BE2C (cell line): ENCODE measurements at places on chromosomes 4 and X.

- DNase-seq = no peak
These were observed 220.6 kb upstream of the S100G start for GRCh38 chrX:16429406-16429805.

GRCh38 chrX:13220916-13221315 lies 98.9 kb downstream of the ATXN3L start:
- DNase-seq = no peak

GRCh38 chr4:53507671-53508286 lies 83.5 kb downstream of the LNX1 start:
- no peak for DNase-seq

DNA sequence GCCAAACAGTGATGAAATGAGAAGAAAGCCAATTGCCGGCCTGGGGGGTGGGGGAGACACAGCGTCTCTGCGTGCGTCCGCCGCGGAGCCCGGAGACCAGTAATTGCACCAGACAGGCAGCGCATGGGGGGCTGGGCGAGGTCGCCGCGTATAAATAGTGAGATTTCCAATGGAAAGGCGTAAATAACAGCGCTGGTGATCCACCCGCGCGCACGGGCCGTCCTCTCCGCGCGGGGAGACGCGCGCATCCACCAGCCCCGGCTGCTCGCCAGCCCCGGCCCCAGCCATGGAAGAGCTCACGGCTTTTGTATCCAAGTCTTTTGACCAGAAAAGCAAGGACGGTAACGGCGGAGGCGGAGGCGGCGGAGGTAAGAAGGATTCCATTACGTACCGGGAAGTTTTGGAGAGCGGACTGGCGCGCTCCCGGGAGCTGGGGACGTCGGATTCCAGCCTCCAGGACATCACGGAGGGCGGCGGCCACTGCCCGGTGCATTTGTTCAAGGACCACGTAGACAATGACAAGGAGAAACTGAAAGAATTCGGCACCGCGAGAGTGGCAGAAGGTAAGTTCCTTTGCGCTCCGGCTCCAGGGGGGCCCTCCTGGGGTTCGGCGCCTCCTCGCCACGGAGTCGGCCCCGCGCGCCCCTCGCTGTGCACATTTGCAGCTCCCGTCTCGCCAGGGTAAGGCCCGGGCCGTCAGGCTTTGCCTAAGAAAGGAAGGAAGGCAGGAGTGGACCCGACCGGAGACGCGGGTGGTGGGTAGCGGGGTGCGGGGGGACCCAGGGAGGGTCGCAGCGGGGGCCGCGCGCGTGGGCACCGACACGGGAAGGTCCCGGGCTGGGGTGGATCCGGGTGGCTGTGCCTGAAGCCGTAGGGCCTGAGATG lies at the start of gene SHOX:
TSS of gene SHOX (plus strand) at position 180 of the 885 bp plus-strand sequence. CDS start at position 287, 107 bp downstream.
- no peak for DNase-seq

DNA sequence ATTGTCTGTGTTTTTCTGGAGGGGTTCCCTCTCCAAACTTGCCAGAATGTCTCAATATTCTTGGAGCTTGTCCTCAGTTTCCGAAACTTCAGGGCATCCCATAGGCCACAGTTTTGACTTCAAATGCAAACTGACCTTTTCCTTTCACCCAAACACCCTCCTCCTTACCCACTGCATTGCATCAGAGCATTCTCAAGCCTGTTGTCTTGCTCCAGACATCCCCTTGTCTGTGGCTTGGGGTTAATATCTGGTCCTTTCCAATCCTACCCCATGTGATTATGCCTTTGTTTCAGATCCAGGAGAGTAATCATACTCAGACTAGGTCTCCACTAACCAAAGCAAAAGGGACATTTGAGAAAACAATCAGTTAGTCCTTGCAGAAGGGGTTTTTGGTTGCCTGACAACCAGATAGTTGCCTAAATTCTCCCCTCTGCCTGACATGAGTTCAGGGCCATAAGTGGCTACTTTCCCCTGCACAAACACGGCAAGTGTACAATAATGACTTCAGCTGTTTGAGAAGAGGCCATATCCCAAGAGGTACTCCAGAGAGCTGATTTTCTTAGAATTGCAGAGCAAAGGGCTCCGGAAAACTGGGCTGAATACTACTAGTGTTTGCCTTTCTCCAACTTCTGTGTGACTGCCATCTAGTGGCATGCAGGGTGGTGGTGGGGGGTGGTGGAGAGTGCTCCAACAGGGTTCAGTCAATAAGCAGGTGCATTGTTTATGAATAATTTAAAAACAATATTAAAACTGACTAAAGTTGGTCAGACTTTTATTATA lies 130.2 kb downstream of the CHRDL1 start:
- peak; percentile 44 for DNase-seq

- DNase-seq = no peak
These were observed 170.3 kb downstream of the MOSPD2 start for GRCh38 chrX:15043538-15043937.

DNA sequence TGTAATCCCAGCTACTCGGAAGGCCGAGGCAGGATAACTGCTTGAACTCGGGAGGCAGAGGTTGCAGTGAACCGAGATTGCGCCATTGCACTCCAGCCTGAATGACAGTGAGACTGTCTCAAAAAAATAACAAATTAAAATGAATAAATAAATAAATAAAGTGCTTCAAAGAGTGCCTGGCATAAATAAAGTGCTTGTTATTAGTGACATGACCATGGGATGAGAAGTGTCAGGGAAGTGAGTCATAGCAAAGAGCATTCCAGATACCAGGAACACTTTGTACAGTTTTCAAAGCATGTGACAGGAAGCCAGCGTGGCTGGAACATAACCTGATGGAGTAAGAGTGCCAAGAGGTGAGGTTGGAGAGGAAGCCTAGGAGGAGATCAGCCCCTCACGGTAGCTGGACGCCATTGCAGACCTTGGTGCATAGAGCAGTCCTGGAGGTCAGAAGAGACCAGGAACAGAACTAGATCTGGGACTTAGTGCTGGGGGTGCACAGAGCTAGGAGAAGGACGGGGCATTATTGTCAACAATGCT lies 6.0 kb upstream of the WDR13 start:
- no peak for DNase-seq

DNA sequence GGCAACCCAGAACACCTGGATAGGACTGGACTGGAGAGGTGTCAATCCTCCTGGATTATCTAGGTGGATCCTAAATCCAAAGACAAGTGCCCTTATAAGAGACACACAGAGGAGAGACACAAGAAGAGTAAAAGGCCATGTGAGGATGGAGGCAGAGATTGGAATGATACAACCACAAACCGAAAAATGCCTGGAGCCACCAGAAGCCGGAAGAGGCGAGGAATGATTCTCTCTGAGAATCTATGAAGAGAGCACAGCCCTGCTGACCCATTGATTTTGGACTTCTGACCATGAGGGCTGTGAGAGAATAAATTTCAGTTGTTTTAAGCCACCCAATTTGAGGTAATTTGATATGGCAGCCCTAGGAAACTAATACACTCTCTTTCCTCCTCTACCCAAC lies 20.1 kb downstream of the GPC3 start:
- DNase-seq = no peak

GRCh38 chr4:11791797-11792196 lies 363.1 kb upstream of the HS3ST1 start:
- DNase-seq = no peak

DNA sequence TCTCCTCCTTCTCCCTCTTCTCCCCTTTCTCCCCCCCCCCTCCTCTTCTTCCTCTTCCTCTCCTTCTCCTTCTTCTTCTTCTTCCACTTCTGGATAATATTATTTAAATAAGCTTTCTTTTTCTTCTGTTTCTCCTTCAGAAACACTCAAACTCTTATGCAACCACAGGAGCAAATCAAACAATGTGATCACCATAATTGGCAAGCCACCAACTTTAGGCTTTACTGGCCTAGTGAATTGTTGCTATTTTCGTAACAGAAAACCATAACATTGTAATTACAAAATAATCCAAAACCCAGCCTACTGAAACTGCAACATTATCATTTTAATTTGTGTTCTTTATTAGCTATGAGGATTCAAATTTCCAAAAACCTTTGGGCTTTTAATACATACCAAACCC lies 14.3 kb downstream of the DCAF8L1 start:
- no peak for DNase-seq

GRCh38 chrX:154549766-154550165 lies 2.3 kb downstream of the IKBKG start:
- DNase-seq = no peak

GRCh38 chr4:112185334-112185733 lies 40.1 kb downstream of the FAM241A start:
- DNase-seq = no peak

DNA sequence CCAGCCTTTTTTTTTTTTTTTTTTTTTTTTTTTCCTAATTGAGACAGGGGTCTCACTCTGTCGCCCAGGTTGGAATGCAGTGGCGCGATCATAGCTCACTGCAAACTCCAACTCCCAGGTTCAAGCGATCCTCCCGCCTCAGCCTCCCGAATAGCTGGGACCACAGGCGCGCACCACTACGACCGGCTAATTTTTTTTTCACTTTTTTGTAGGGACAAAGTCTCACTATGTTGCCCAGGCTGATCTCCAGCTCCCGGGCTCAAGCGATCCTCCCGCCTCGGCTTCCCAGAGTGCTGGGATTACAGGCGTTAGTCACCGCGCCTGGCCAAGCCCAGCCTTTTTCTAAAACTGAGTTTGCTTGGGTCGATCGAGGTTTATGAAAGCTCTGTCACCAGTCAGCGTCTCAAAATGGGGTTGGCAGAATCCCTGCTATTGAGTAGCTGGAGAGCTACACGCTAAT lies 1.3 kb upstream of the OTUD5 start:
- DNase-seq = peak; percentile 12

DNA sequence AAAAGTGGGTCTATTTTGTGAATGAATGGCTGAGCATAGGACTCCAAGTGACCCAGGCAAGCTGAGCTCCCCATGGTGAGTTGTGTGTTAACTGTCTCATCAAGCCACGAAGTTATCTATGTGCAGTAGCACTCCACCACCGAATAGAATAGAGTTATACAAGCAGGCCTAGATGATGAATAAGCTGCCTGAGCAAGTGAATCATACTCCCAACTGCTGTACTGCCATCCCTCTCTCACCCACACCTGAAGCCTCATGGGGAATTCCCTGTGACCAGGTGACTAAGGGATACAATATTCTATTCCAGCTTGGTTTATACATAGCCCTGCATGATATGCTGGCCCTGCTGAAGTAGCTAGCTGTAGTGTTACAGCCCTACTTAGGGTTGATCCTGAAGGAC lies 38.7 kb downstream of the KDM5C start:
- no peak for DNase-seq

DNA sequence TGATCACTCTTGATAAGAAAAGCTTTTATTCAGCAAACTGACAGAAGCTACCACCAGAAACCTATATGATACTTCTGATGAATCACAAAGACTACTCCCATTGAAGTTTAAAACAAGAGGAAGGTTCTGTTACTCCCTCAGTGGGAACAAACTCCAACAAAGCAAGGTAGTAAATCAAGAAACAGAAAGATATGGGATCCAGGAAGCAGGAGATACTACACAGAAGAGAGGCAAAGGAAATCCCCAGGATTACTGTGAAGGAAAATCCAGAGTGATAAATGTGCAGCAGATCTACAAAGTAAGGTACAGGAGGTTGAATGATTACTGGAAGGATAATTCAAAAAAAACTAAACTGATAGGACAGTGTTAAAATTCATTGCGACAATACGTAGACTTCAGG lies 222.4 kb downstream of the HHIP start:
- no peak for DNase-seq

DNA sequence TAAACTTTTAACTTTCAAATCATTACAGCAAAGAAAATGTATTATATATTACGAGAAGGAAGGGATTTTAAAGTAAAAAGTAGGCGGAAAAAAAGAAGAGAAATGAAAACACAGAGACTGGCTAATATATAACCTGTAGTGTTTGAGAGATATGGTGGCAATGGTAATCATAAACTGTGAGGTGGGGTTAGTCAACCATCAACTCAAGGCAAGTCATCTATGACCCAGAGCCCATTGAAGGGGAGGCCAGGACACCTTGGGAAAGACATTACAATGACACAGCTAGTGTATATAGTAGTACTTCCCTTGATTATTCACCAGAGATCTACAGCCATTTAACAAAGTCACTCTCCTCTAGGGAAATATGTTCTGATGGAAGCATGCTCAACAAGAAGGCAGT lies 423.9 kb upstream of the PITX2 start:
- DNase-seq = no peak

GRCh38 chr4:105351861-105352260 lies 122.0 kb downstream of the PPA2 start:
- DNase-seq = no peak

- no peak for DNase-seq
These were observed 109.7 kb downstream of the MSL3 start for GRCh38 chrX:11867610-11868345.

DNA sequence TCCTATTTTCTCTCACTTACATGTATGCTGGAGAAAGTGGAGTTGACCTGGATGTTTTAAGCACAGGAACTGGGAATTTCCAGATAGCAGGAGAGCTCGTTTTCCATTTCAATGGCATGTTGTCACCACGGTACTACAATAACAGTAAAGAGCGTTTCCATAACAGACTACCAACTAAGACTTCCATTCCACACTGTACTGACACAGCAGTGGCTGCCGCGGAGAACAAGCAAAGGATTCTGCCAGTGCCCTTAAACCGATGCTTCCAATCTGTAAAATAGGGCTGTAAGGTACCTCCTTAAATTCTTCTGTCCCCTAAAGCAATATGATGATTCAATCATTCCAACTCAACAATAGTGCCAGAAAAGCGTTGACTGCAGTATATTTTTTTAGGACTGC lies 143.9 kb downstream of the KLHL13 start:
- peak; percentile 15 for DNase-seq
